ENCODE measurements at places on chromosomes 5 and 9.

- H3K27me3 ChIP-seq, result no peaks in the 10 kb centered on the region
- no peak overlapping the region for H3K27ac ChIP-seq
- no peak overlapping the region for H3K4me3 ChIP-seq
- no peak for DNase-seq
Observed at GRCh38 chr9:18910435-18910834, 122.6 kb downstream of the SAXO1 start.

DNA sequence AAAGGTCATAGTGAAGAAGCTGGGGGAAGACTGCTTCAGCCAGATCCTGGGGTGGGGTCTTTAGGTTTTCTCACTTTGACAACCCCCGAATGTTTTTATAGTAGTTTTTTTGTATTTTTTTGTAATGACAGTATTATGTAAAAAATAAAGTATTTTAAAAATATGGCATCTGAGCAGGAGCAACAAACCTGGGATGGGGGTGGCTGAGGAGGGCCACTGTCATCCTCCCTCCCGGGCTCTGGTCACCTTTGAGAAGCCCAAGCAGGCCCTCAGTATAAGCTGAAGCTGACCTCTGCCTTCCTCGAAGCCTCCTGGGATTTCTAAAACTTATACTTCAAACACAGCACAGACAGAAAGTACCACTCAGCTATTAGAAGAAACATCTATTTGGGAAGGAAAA lies 8.7 kb downstream of the DNAJB5 start:
- no peak overlapping the region for H3K27ac ChIP-seq
- no peaks in the 10 kb centered on the region for H3K27me3 ChIP-seq
- H3K4me3 ChIP-seq, result no peak overlapping the region
- peaks cover 31% of the 10 kb centered on the region for H3K4me1 ChIP-seq
- DNase-seq, result no peak

- H3K4me3 ChIP-seq, result no peak overlapping the region
- H3K27me3 ChIP-seq, result no peaks in the 10 kb centered on the region
- H3K4me1 ChIP-seq, result no peaks in the 10 kb centered on the region
- peaks cover 32% of the 10 kb centered on the region for H3K36me3 ChIP-seq
- DNase-seq, result no peak
- peak overlapping the region; percentile 6 for H3K27ac ChIP-seq
Observed at GRCh38 chr9:92036756-92037155, 78.5 kb downstream of the SPTLC1 start.

DNA sequence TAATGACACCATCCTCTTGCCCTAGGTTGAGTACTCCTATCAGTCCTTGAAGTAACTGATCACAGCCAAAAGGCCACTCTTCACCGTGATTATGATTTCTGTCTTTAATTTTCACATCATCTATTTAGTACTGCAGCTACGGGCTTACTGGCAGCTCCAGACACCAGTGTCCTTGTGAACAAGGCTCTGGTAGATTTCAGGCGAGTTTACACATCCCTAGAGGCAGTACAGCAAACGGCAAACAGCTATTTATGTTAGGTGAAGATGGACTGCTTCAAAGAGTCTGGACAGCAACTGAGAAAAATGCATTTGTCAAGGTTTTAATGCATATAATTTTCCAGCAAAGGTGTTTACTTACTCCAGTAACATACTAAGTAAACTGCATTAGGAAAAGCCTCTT lies 396.9 kb downstream of the KDM4C start:
- no peaks in the 10 kb centered on the region for H3K36me3 ChIP-seq
- no peak overlapping the region for H3K4me3 ChIP-seq
- H3K27ac ChIP-seq, result no peak overlapping the region
- H3K27me3 ChIP-seq, result no peaks in the 10 kb centered on the region
- no peaks in the 10 kb centered on the region for H3K4me1 ChIP-seq

DNA sequence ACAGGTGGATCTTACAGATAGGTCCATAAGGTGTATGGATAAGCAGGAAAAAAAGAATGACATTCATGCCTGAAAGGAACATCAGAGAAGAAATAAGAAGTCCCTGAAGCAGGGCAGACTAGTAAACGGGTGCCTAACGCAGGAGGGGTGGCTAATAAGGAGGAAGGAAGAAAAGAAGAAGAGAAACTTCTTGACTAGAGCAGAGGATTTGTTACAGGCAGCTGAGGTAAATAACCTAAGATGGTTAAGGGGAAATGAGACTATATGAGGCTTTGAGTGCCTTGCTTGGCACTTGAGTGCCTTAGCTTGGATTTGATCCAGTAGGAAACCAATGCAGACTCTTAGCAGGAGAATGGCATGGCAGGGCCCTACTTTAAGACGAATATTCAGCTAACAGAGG lies 313.5 kb upstream of the PDE4D start:
- no peak overlapping the region for H3K4me3 ChIP-seq
- peaks cover 30% of the 10 kb centered on the region for H3K4me1 ChIP-seq
- no peak overlapping the region for H3K27ac ChIP-seq
- DNase-seq, result no peak
- no peaks in the 10 kb centered on the region for H3K36me3 ChIP-seq
- H3K27me3 ChIP-seq, result no peaks in the 10 kb centered on the region

GRCh38 chr9:124054582-124055227 lies 43.1 kb downstream of the LHX2 start:
- no peak overlapping the region for H3K27ac ChIP-seq
- H3K27me3 ChIP-seq, result no peaks in the 10 kb centered on the region
- DNase-seq, result no peak
- H3K36me3 ChIP-seq, result no peaks in the 10 kb centered on the region

DNA sequence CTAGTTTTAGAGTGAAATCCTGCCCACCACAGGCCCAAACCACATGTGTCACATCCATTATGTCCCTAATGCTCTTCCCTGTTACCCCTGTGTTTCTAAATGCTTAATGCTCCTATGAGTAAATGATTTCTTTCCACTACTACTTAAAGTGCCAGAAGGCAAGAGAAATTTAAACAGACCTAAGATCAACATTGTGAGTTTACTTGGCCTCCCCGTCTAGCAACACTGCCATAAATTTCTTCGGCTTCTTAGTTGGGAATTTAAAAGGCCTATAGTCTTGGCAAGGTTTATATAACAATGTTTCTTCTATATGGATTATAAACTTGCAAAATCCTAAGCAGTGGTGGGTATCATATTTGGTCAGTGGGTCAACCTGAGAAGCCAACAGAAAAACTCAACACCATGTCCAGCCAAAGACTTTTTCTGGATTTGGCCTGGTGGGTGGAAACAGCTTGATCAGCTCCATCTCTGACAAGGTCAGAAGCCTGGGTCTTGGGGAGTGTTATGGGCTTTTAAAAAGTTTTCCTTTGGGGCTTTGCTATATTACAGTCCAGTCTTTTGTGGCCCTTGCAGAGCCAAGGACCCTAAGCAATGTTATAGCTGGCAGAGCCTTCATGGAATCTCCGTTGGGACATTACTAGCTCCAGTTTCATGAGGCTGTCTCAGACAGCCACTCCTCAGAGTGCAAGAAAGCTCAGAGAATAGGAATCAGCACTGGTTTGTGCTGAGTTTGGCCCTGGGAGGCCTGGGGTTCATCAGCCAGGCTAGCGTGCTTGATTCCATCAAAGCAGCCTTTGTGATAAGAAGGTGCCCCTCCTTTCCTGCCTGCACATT lies 119.8 kb downstream of the PRDM6 start:
- no peaks in the 10 kb centered on the region for H3K36me3 ChIP-seq
- peaks cover 18% of the 10 kb centered on the region for H3K4me1 ChIP-seq
- H3K27me3 ChIP-seq, result no peaks in the 10 kb centered on the region
- H3K4me3 ChIP-seq, result no peak overlapping the region

GRCh38 chr5:63164838-63165535 lies 586.4 kb downstream of the LRRC70 start:
- no peaks in the 10 kb centered on the region for H3K36me3 ChIP-seq
- no peak overlapping the region for H3K4me3 ChIP-seq
- DNase-seq, result no peak
- no peak overlapping the region for H3K27ac ChIP-seq
- no peaks in the 10 kb centered on the region for H3K27me3 ChIP-seq
- H3K4me1 ChIP-seq, result no peaks in the 10 kb centered on the region

GRCh38 chr9:2066312-2067273 lies 51.4 kb downstream of the SMARCA2 start:
- no peaks in the 10 kb centered on the region for H3K36me3 ChIP-seq
- H3K27me3 ChIP-seq, result no peaks in the 10 kb centered on the region
- H3K27ac ChIP-seq, result no peak overlapping the region
- DNase-seq, result peak; percentile 85

GRCh38 chr9:13719981-13720676 lies 440.6 kb upstream of the MPDZ start:
- no peaks in the 10 kb centered on the region for H3K36me3 ChIP-seq
- DNase-seq, result no peak
- no peaks in the 10 kb centered on the region for H3K27me3 ChIP-seq
- no peak overlapping the region for H3K27ac ChIP-seq

DNA sequence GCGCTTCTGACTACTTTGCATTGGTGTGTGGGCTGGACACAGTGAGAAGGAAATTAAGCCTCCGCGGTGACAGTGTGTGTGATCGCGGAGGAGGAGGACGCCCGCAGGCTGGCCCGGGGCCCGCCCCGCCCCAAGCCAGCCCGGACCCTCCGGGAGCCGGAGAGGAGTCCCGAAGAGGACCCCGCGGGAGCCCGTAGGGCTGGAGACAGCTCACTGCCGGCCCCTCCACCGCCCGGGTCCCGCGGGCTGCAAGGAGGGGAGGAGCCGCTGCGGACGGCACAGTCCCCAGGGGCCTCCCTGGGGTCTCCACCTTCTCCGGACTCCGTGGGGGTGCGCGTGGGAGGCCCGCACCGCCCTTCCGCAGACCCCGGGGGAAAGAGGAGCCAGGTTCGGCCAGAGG lies 146.4 kb upstream of the ERCC6L2 start:
- H3K4me1 ChIP-seq, result no peaks in the 10 kb centered on the region
- no peaks in the 10 kb centered on the region for H3K36me3 ChIP-seq
- peak; percentile 8 for DNase-seq
- H3K27me3 ChIP-seq, result no peaks in the 10 kb centered on the region
- H3K4me3 ChIP-seq, result no peak overlapping the region

GRCh38 chr9:135523521-135524129 lies 2.4 kb downstream of the LCN1 start:
- no peaks in the 10 kb centered on the region for H3K36me3 ChIP-seq
- H3K27me3 ChIP-seq, result no peaks in the 10 kb centered on the region
- no peak overlapping the region for H3K27ac ChIP-seq
- H3K4me3 ChIP-seq, result no peak overlapping the region

- H3K27ac ChIP-seq, result no peak overlapping the region
- H3K4me1 ChIP-seq, result 0 out of 2 replicates have a peak, but pooled peaks cover 4% of the 10 kb centered on the region
- H3K4me3 ChIP-seq, result no peak overlapping the region
- peak; percentile 95 for DNase-seq
Observed at GRCh38 chr5:139774980-139775661, 20.5 kb upstream of the PSD2 start.

- DNase-seq, result no peak
- no peak overlapping the region for H3K4me3 ChIP-seq
- no peak overlapping the region for H3K27ac ChIP-seq
- no peaks in the 10 kb centered on the region for H3K27me3 ChIP-seq
- no peaks in the 10 kb centered on the region for H3K36me3 ChIP-seq
Observed at GRCh38 chr5:96761618-96762017, 46.1 kb downstream of the ERAP1 start.

- peaks cover 22% of the 10 kb centered on the region for H3K4me1 ChIP-seq
- no peak for DNase-seq
- no peak overlapping the region for H3K4me3 ChIP-seq
- no peaks in the 10 kb centered on the region for H3K27me3 ChIP-seq
- no peak overlapping the region for H3K27ac ChIP-seq
Observed at GRCh38 chr5:142117579-142118151, 9.1 kb downstream of the NDFIP1 start.

GRCh38 chr5:7794823-7795222 lies 56.1 kb downstream of the CFAP90 start:
- no peak overlapping the region for H3K4me3 ChIP-seq
- no peak overlapping the region for H3K27ac ChIP-seq
- H3K4me1 ChIP-seq, result peaks cover 8% of the 10 kb centered on the region
- H3K36me3 ChIP-seq, result peaks cover 3% of the 10 kb centered on the region
- no peak for DNase-seq
- H3K27me3 ChIP-seq, result no peaks in the 10 kb centered on the region

DNA sequence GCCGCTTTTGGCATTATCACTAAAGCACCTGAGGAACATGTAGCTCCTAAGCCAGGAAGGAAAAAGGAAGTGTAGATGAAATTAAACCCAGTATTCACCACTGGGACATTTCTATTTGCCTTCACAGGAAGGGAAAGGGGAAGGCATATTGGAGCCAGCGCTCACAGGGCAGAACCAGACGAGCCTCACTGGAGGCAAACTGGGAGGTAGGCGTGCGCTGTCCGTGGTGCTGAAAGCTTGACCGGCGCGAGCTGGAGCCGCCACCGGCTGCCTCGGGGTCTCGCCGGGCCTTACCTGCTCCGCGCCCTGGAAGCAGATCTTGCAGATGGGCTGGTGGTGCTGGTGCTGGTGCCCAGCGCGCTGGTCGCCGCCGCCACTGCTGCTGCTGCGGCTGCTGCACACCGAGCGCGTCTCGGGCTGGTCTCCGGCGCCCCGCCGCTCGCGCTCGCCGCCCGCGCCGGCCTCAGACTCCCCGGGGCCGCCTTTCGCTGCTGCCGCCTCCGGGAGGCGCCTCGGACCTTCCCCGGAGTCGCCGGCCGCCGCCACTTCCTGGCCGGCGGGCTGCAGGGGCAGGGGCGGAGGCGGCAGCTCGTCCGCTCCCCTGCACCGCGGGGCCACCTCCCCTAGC lies 732 bp downstream of the MARCHF11 start:
- H3K4me1 ChIP-seq, result 0 out of 2 replicates have a peak, but pooled peaks cover 11% of the 10 kb centered on the region
- no peaks in the 10 kb centered on the region for H3K36me3 ChIP-seq
- no peak overlapping the region for H3K27ac ChIP-seq
- DNase-seq, result peak; percentile 95
- H3K4me3 ChIP-seq, result peak overlapping the region; percentile 70

DNA sequence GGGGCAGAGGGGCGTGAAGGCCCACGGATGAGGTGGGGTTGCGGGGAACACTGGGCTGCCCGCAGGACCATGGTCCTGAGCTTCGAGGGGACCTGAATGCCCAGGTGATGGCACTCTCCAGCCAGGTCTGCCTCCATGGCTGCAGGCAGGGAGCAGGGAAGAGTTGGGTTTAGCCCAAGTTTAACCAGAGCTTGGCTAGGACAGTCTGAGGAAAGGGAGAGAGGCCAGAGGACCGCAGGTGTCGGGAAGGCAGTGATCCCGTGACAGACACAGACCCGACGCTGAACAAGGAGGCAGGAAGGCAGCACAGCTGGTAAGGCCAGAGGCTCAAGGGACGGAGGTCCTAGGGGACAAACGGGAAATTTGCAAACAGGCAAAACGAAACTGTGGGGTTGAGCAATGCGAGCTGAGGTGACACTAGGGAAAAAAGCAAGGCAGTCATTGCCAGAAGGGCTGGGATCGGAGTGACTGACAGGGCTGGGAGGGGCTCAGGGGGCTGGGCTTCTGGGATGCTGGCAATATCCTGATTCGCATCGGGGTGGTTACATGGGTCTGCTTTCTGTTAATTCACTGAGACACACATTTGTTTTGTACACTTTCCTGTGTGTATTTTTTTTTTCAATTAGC lies 25.0 kb downstream of the ARPC5L start:
- no peaks in the 10 kb centered on the region for H3K27me3 ChIP-seq
- no peaks in the 10 kb centered on the region for H3K36me3 ChIP-seq
- DNase-seq, result no peak
- H3K27ac ChIP-seq, result peak overlapping the region; percentile 63

- H3K4me1 ChIP-seq, result peaks cover 69% of the 10 kb centered on the region
- H3K4me3 ChIP-seq, result peak overlapping the region; percentile 44
- DNase-seq, result peak; percentile 53
- H3K27me3 ChIP-seq, result no peaks in the 10 kb centered on the region
- no peaks in the 10 kb centered on the region for H3K36me3 ChIP-seq
Observed at GRCh38 chr9:104258296-104259011, 164.3 kb downstream of the SMC2 start.
